ENCODE measurements at places on chromosomes 4 and X.

DNA sequence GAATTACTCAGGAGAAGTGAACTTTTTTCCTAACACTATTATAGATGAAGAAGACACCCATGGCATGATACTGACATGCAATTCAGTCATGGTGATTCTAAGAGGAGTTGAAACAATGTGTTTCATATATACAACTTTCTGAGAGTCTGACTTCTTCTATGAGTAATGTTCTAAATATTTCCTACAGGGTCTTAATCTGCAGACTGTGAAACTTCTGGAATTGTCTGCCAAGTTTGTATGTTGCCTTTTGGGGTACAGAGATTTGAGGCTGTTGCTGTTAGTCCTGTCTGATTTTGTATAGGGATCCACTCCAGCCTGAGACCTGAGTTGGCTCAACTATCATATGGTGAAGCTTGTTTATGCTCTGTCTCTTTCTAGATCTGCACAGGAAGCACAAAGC is 160.6 kb upstream of the GATB start:
- DNase-seq = no peak

DNA sequence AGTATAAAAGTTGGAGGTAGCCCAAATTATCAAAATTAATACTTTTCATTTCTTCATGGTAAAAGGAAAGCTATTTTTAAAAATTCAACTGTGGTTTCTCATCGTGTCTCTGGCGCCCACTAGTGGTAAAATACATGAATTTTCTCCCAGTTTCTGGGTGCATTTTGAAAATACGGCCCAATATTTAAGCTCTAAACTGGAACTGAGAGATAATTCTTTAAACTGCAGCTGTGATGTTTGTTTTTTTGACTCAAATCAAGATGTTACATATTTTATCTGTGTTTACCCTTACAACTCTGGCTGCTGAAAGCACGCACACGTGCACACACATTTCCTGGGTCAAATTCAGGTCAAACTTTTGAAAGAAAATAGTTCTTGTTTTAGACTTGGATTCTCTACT is 123.9 kb upstream of the ACSL4 start:
- no peak for DNase-seq

- DNase-seq = no peak
These were observed 53.1 kb upstream of the C4orf50 start for GRCh38 chr4:6071191-6071958.

DNA sequence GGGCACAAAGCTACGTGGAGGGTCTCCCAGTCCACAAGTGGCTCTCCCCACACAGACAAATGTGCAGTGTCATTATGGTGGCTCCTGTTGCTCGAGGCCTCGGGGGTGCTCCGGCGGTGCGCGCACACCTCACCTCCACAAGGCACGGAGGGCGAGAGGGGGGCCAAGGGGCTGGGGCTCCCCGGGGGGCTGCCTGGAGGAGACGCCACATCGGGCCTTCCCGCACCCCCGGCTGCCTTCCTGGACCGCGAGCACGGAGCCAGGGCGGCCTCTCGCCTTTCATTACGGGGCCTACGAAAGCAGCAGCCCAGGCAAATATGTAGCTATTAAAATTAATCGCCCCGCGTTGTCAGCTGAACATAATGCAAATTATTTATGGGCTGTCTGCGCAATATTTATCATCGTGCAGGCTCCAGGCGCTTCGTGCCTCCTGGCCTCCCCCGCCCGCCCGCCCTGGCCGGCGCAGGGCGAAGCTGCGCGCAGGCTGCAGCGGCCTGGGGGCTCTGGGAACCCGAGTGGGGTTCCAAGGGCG is 70.8 kb upstream of the BCOR start:
- no peak for DNase-seq

- no peak for DNase-seq
These were observed 37.0 kb upstream of the FGF13 start for GRCh38 chrX:138748480-138748879.
